ENCODE measurements at places on chromosomes 2 and 18. TPM values are rescaled to one million over a fixed set of nuclear protein-coding genes. Genes with fewer than 3 reads are reported as not detected.

DNA sequence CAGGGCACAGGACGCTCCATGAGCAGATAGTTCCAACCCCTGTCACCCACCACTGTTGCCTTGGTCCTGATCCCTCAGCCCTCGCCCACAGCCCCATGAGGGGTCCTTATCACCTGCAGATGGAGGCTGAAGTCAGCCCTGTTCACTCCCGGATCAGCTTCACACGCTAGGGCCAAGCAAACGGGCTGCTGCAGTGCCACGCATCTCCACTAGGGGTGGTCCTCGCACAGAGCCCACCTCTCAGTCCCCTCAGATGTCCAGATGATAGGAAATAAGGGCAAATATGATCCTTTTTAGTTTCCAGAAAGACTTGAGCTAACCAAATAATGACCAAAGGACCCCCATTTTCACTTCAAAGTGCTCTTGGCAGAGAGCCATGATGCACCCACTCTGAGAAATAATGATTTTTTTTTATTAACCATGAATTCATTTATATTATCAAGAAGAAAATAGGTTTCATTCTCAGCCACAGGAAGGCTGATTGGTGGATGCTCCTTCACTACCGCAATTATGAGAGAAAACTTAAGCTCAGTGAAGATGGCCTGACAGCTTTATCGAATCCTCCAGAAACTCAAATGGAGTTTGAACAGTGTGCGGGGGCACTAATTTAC, 71.9 kb upstream of the KLHL29 start:
- DNase-seq = no peak

The FHOD3 gene
- polyA plus RNA-seq = 27.1 TPM

DNA sequence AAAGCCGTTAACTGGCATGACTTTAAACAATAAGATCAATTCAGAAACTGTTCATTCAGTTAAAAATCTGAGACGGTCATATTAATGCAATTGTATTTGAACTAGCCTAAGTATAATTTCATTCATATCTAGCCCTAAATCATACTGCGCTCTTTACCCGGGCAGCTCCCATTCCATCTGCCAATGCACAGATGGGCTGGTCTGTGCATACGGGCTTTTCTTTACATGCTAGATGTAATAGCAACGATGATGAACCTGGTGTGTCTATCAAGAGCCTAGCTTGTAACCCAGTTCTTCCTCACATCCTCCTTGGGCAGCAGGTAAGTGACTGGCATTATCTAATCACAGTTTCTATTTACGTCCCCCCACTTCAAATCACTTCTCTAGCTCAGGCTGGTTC, 631.5 kb upstream of the KLHL29 start:
- no peak for DNase-seq

DNA sequence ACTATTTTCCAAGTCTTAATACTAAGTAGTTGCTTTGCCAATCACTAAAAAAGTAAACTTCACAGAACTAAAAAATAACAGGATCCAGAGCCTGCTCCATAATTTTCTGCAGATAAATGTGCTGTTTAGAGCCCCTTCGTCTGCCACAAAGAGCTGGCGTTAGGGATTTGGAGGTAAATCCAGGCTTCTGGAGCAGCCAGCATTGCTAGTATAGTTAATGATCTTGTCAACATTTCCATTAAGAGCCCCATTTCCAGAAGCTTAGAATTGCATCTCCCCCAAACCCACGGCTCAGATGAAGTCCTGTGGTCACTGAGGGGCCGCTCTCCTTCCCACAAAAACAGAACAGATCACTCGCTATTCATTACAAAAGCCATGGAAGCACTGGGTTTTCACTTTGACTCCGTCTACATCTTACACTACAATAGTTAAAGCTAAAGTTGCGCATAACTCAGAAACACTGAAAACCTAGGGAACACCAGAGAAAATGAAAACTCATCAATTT, 41.9 kb downstream of the ZNF516 start:
- DNase-seq = no peak

The TMEM247 gene
- not detected for polyA plus RNA-seq

DNA sequence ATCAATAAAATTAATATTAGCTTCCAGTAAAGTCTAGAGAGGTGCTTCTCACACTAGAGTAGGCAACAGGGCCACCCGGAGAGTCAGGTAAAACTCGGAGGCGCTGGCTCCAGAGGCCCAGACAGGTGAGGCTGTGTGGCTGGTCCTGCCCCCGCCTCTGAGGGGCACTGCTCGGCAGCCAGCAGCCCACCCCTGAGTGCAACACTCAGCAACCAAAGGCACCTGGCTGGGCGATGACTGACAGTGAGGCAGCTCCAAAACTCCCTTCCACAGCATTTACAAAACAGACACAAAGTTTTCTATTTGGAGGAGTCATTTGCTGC, 138.8 kb upstream of the ID2 start:
- DNase-seq = no peak

The GPBAR1 gene
- polyA plus RNA-seq = not detected

GRCh38 chr18:55251254-55251971, 292.2 kb upstream of the CCDC68 start:
- DNase-seq = no peak

GRCh38 chr18:75226956-75227316, 16.3 kb downstream of the TSHZ1 start:
- DNase-seq = no peak

DNA sequence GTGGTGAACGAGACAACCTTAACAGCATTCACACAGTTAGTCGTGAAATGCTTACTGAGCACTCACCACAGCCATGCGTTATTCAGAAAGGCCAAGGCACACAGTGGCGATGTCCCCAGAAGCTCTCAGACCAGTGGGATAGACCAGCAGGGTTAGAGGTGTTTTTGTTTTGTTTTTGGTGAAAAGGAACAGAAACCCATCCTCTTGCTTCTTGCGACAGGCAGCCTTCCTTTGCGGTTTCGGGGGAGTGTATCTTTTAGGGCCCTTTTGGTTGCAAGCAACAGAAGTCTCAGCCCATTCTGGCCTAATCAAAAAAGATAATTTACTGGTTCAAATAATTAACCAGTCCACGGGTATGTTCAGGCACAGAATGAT, 4.7 kb downstream of the GNLY start:
- no peak for DNase-seq

GRCh38 chr2:75466708-75467311, 93.9 kb downstream of the EVA1A start:
- no peak for DNase-seq

GRCh38 chr18:55244546-55244945, 285.3 kb upstream of the CCDC68 start:
- no peak for DNase-seq

The COLEC12 gene
- 55.1 TPM for polyA plus RNA-seq

GRCh38 chr2:33064349-33064801, 117.6 kb downstream of the LTBP1 start:
- no peak for DNase-seq
